ENCODE measurements at places on chromosomes 1 and 21.

GRCh38 chr1:174352883-174353608 lies 94.7 kb upstream of the GPR52 start:
- DNase-seq = no peak

DNA sequence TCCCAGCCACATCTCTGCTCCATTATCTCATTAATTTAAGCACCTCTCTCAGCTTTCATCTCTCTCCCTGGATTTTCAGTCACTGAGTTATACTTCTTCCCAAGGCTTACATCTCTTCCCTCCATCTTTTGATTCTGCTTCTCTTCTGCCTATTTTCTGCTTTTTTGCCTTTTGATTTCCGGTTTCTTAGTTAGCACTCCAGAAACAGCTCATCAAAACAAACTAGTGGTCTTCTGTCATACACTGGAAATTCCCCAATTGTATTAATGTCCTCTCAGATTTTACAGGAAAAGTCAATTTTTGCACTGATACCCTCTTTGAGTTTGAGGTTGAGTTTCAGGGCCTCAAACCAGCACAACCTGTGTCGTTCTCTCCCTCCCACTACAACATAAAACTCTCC lies 1.5 kb downstream of the LCE3E start:
- no peak for DNase-seq

DNA sequence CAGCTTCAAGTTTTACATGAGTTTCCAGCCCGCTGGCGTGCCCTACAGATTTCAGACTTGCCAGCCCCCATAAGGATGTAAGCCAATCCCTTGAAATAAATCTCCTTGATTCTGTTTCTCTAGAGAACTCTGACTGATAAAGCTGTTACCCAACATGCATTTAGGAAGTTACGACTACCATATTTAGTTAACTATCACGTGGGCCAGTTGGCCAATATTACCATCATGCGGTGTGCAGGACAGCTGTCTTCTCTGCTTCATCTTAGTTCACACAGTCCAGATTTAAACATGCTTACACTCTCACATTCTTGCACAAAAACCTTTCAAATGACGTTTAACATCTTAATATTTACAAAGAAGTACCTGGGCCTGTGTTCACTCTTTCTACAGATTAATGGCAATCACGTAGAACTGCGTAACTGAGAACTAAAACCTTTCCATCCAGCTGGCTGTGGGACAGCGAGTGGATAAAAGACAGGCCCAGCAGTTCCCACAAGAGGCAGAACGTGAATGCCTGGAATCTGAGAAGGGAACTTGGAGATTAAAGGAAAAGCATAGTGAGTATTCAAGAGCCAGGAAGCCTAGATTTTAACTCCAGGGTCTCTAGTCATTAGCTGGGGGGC lies 20.8 kb downstream of the FAM177B start:
- DNase-seq = no peak

DNA sequence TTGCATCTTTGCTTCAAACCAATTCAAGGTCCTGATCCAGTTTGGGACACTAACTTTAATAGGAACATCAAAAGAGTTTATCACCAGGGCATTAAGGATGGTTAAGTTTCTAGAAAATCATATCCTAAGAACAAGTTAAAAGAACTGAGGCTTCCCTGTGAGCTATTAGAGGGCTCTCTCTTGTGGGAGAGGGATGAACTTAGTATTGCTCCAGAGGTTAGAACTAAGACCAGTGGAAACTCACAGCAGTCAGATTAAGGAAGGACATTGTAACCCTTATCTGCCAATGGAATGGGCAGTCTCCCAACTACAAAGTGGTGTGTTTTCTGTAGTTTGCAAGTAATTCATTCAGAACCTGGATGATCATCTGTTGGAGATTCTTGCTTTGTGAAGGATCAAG lies 36.8 kb downstream of the UBE2U start:
- DNase-seq = peak; percentile 50

DNA sequence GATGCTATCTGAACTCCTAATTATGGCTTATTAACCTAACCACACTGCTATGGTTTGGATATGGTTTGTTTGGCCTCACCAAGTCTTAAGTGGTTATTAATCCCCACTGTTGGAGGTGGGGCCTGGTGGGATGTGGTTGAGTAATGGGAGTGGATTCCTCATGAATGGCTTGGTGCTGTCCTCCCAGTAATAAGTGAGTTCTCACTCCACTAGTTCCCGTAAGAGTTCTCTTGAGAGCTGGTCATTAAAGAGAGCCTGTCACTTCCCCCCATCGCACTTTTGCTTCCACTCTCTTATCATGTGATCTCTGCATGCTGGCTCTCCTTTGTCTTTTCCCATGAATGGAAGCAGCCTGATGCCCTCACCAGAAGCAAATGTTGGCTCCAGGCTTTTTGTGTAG lies 328.8 kb downstream of the PLA2G4A start:
- no peak for DNase-seq

- DNase-seq = peak; percentile 33
Observed at GRCh38 chr1:220487297-220487820, 40.6 kb upstream of the MARK1 start.

- DNase-seq = no peak
Observed at GRCh38 chr1:219927956-219928790, at the start of gene SLC30A10. Gene SLC30A10 (minus strand): TSS chr1:219928557. CDS start chr1:219928440, 117 bp downstream.

- DNase-seq = no peak
Observed at GRCh38 chr1:96009831-96010434, 711.7 kb upstream of the PTBP2 start.

GRCh38 chr1:12031039-12031980 lies 12.0 kb downstream of the MIIP start:
- no peak for DNase-seq

DNA sequence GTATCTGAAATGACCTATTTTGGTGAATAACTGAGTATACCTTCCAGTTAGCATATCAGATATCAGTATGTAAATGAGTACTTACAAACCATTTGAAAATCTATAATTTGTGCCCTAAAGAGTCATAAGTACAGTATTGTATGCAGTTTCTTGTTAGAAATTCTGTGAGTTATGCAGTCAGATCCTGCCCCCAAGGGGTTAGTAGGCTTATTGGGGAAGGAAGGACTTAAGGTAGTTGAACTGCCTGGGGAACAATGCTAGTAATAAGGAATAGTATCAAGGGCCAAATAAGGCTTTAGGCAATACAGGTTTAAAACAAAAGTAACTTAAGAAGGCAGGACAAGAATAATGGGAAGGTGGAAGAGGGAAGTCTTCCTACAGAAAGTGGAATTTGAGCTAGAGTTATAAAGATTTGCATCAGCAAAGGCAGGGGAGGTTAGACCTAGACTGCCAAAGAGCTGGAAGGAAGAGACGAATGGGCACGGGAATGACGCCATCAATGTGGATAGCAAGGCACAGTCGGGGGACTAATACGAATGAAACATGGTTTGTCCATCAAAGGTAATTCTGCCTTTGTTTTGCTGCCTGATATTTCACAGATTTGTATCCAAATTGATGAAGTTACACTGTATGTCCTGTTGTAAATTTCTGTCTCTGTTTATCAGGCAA lies 182.9 kb upstream of the DPYD start:
- DNase-seq = no peak

DNA sequence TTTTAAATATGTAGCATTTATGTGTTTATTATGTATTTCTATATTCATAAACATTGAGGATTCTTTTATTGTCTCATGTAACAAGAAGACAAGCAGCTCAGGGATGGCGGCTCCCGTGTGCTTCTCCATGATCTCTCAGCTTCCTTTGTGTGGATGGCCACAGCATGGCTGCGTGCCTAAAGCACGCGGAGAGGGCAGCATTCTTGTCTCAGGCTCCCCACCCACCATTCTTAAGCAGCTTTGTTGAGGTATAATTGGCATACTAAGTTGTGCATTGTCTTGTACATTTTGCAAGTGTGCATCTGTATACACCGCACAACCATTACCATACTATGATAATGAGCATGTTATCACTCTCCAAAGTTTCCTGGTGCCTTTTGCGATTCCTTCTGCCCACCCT lies 81.6 kb downstream of the CAMTA1 start:
- no peak for DNase-seq

- peak; percentile 100 for DNase-seq
Observed at GRCh38 chr1:87224201-87224600, 104.5 kb upstream of the LMO4 start.

GRCh38 chr21:42338729-42339715 lies 11.8 kb downstream of the TFF2 start:
- no peak for DNase-seq

DNA sequence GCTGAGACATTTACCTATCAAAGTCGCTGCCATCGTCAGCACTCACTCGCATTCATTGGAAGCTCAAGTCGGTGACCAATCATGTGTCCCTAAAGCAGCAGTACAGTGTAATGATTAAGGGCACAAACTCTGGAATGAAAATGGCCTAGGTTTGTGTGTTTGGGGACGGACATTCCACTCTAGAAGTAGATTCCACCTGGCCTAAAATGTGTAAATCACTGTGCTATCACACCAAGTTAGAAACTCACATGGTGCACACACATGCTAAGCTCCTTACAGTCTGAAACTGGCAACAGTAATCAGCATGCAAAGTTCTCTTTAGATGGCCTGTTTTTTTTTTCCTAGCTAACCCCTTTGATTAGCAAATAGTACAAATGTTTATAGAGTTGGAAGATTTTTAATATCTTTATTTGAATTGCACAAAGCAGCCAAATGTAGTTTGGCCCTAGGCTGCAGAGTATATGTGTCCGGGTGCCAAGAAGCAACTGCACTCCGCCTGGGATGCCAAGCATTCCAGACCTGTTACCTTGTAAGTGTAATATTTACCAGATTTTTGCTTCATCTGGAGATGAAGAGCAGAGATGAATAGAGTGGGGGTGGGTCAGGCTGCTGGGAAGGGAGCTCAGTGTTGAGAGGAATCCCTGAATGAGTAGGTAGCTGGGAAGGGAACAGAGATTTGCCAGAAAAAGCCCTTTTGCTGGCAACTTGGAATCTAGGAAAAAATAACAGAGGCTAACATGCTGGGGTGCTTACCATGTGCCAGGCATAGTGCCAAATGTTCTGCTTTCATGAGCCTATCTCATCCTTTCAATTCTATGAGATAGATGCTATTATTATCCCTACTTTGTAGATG lies 35.2 kb downstream of the TGFB2 start:
- peak; percentile 28 for DNase-seq

DNA sequence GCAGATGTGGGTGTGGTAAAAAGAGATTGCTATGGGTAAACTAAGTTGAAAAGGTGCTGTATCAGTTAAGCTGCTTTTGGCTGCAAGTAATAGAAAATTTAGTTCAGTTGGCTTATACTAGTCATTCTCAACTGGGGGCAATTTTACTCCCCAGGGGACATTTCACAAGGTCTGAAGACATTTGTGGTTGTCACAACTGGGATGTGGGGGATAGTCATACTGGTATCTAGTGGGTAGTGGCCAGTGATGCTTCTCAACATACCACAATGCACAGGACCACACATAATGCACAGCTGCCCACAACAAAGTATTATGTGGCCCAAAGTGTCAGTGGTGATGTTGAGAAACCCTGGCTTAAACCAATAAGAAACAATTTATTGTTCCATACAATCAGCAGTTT lies 31.4 kb downstream of the SERTAD4 start:
- DNase-seq = no peak

DNA sequence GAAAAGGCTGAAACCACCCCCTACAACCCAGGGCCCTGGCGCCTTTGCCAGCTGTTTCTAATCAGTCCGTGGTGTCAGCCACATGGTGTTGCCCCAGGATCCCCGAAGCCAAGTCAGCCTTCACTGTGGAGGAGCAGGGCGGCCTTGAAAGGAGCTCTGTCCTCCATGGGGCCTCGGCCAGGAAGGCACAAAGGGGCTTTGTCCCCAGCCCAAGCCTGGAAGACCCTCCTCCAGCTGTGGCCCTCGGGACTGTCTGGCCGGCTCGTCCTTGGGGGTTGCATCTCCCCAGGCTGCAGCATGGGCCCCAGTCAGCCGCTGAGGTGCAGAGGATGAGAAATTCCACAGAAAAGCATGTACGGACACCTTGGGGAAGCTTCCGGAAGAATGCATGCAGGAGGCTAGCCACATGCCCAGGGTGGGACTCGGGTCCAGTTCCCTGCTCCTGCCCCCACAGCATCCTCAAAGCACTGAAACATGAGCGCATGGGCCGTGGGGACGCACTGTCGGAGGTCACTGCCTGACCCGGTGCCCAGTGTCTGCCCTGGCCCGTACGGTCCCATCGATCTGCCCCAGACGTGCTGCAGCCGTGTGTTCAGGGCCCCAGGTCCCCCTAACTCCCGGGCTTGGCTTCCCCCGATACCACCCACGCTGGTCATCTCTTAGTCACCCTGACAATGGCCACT lies 38.6 kb upstream of the POFUT2 start:
- DNase-seq = no peak

DNA sequence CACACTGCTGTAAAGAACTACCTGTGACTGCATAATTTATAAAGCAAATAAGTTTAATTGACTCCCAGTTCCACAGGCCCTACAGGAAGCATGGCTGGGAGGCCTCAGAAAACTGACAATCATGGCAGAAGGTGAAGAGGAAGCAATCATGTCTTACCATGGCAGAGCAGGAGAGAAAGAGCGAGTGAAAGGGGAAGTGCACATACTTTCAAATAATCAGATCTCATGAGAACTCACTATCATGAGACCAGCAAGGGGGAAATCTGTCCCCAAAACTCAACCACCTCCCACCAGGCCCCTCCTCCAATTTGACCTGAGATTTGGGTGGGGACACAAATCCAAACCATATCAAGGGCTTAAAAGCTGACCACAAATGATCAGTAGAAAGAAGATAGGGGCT lies 493.2 kb downstream of the PTPRC start:
- DNase-seq = no peak

GRCh38 chr1:75742047-75742625 lies 17.6 kb downstream of the ACADM start:
- DNase-seq = no peak

DNA sequence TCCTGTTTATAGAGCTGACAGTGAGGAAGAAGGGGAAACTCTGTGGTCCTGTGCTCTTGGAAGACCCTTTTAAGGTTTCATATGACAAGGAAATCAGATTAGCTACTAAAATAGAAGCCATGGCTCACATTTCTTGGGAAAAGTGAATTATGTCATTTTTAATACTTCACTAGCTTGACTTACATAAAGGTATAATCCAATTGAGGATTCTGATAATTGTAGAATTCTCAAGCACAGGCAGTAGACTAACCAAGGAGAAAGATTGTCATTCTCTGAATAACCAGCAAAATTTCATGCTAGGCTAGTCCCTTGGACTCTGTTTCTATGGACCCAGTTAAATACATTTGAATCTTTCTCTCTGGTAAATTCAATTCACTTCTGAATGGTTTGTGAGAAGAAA lies 613.0 kb upstream of the BEND5 start:
- no peak for DNase-seq

GRCh38 chr1:61708953-61709907 lies 15.7 kb downstream of the TM2D1 start:
- DNase-seq = no peak

DNA sequence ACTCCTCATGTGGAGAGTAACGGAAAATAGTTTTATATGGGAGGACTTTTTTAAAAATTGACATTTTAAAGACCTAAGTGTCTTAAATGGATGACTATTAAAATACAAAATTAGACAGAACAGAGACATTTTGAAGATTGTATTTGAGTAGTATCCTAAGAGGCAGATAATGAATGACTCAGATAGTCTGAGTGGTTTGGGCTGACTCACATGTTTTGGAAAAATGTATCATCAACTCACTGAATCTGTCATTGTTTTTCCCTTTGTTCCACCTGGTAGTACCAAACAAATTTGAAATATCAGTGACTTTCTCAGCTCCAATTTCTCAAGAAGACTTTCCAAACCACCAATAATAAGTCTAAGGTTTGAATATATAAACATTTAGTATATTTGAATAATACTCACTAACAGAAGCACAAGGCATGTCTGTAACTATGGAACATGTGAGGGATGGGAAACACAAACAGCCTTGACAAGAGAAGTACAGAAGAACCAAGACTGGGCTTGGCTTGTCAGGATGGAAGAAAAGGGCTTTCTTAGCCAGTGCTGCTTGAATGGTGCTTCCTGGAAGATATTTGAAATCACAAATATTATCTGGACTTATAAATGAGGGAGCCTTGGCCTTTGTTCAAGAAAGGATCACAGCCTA lies 90.6 kb downstream of the SGIP1 start:
- DNase-seq = peak; percentile 63

Measured in stromal cell of bone marrow (primary cell).